ENCODE measurements at places on chromosomes 2 and 18. TPM values are rescaled to one million over a fixed set of nuclear protein-coding genes. Genes with fewer than 3 reads are reported as not detected.

DNA sequence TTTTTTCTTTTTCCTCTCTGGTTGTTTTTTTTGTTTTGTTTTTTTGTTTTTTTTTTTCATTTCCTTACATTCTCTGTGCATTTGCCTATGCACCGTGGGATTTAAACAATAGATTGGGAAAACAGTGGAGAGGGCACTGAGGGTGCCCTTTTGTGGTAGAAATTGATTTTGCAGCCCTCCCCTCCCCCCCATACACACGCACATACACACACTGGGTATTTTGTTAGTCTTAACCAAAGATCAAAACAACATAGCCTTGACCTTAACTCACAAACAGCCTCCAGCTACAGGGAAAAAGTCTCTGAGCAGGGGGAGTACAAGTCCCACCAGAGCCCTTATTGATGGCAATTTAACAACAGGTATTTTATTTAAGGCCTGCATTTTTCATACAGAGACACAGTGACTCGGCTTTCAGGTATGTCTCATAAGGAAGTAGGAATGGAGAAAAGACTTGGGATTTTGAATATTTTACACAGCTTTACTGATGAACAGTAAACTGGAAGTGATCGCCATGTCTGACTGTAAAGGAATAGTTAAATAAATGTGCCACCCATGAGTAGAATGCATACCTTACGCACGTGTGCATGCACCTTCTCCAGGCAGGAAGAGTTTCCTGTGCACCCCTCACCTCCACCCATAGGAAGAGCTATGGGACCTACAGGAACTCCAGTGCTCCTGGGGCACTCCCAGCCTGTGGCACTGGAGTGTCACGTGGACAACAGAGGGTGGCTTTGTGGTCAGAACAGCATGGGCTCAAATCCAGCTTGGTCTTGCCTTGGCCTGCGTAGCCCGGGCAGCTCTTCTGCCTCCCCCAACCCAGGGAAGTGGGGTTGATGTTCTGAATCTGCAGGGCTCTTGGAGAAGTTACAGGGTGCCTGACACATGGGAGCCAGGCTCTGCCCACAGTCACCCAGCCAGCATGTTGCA, 266.4 kb downstream of the ANAPC1 start:
- DNase-seq: no peak

- DNase-seq: no peak
These were observed 77.9 kb downstream of the EML6 start for GRCh38 chr2:54801352-54801751.

ACKR3 gene
- total RNA-seq: not detected

ANKAR gene
- total RNA-seq: 4.4 TPM

DNA sequence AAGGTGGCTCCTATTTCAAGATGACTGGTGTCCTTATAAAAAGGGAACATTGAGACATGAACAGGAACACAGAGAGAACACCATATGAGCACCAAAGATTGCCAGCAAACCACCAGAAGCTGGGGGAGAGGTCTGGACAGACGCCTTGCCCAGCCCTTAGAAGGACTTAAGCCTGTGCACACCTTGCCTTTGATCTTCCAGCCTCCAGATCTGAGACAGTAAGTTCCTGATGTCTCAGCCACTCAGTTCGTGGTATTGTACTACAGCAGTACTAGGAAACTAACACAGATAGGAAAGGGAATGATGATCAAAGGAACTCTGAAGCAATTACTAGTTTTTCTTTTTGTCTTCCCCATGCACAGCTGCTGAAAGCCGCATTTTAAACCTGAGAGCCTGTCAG, 137.3 kb upstream of the FHL2 start:
- DNase-seq: no peak

GRCh38 chr2:144738749-144739148, 218.8 kb upstream of the ZEB2 start:
- DNase-seq: no peak

DNA sequence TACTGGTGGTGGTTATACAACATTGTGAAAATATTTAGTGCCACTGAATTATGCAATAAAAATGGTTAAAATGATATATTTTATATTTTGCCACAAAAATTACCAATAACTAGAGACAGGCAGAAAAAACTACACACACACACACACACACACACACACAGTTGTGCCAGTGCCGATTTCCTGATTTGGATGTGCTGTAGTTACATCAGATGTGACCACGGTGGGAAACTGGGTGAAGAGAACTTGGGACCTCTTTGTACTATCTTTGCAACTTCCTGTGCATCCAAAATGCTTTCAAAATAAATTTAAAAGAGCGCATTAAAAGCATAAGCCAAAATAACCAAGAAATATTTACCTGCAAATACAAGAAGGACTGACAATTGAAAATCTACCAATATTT, 61.6 kb upstream of the CCBE1 start:
- DNase-seq: no peak

GRCh38 chr2:85843543-85843942, 45.2 kb downstream of the ST3GAL5 start:
- no peak for DNase-seq

DNA sequence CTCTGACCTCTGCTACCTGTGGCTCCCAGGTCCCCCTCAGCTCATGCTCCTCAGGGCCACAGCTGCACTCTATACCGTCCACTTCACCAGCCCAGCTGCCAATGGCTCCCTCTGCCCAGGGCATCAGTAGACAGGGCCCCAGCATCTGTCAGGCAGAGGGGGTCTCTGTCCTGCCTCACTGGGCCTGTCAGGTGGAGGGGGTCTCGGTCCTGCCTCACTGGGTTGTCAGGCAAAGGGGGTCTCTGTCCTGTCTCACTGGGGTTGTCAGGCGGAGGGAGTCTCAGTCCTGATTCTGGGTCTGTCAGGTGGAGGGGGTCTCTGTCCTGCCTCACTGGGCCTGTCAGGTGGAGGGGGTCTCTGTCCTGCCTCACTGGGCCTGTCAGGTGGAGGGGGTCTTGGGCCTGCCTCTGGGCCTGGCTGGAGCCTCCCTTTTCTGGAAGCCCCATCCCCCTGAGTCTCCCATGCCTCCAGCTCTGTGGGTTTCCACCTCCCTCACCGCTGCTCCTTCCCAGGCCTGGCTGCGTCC, 19.9 kb downstream of the SNORC start:
- DNase-seq: no peak

DNA sequence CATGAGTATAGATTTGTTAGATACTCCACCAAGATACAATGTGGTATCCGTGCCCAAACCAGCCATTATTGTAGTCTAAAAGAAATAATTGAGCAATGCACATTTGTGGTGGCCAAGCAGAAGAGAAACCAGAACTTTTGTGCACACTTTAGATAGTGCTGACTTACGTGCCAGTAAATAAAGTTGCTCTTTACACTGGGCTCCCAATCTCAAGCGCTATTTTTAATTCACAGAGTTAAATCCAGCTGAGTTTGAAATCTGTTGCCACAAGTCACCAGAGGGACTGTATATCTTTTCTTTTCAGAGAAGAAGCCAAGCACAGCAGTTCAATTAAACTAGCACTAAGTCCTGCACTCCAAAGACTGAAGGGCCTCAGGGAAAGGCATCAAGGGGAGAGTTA, 680.4 kb downstream of the TDRD15 start:
- no peak for DNase-seq

- DNase-seq: no peak
These were observed 14.6 kb downstream of the FBXO11 start for GRCh38 chr2:47891369-47892337.

- DNase-seq: no peak
These were observed 110.8 kb upstream of the GLI2 start for GRCh38 chr2:120624738-120625446.

- no peak for DNase-seq
These were observed 29.1 kb upstream of the ALK start for GRCh38 chr2:29950481-29950880.

PELI1 gene
- 6.7 TPM for total RNA-seq

- DNase-seq: peak; percentile 59
These were observed 102.5 kb downstream of the ATL2 start for GRCh38 chr2:38274286-38275276.

DNA sequence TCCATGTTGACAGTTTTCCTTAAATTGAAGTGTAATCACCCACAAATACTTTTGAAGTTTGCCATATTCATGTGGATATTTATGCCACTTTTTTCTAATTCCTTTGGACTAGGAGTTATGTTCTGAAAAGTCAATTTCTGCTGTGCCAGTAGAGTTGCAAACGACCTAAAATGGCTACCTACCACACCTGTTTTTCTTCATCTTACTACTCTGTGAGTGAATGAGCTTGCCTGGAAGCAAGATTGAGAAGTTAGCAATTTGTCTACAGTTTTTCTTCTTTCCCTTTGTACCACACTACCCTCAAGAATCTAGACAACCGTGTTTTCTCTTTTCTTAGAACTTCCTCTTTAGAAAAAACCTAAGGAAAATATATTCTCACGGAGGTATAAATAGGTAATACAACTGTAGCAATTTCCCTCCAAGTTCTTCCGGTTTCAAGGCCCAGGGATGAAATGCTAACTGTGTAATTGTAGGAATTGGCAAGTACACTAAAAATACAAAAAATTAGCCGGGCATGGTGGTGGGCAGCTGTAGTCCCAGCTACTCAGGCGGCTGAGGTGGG, 7.3 kb upstream of the SLC39A10 start:
- DNase-seq: no peak

DNA sequence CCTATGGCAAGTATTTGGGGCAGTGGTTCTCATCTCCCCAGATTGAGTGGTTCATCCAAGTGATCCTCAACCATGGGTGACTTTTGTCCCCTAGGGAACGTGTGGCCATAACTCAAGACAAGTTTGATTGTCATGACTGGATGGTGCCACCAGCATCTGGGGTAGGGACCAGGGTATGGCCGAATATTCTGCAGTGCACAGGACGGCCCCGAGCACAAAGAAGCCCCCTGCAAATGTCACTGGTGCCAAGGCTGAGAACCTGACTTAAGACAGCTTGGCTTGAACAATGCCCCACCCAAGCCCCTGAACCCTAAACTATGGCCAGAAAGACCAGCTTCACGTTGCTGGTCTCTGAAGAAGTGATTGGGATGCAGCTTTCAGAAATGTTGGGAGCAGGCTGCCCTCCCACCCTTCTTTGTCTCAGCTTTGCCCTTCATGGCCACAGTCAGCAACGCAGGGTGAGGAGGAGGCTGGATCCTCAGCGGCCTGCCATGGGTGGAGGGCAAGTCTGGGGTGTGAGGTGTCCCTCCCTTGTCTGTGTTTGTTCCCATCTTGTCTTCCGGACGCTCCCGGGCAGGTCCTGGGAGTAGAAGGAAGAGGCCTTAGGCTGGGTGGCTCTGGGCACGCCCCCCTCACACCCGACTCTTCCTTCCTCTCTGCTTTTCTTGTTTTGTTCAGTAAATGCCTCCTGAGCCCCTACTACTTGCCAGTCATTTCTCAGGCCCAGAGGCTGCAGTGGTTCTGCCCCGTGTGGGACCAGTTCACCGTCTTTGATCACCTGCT, 43.4 kb downstream of the GREB1 start:
- DNase-seq: no peak

DNA sequence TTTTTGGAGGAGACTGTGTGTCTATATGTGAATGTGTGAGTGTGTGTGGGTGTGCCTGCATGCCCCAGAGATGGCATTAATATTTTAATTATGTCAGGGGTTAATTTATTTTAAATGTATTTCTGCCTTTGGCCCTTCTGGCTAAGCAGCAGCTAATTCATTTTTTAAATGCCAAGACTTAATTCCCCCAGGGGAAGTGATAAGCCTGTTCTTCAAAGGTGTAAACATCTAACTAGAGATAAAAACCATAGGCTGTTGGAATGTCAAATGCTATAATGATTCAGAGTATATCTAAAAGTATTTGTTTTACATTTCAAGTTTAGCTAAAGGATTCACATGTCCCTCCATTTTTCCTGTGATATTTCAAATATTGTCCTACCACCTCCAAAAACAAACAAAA, 184.7 kb downstream of the SPP2 start:
- no peak for DNase-seq

All from Panc1 (cell line).